Omental fat pad (tissue), 4 donors: ENCODE measurements at places on chromosomes 4 and X. TPM values are rescaled to one million over a fixed set of nuclear protein-coding genes. Genes with fewer than 3 reads are reported as not detected.

AGTR2 gene
- 0.19 TPM for total RNA-seq

GPR34 gene
- 21.6 TPM for total RNA-seq

TAF7L gene
- total RNA-seq, result 0.24 TPM

TXK gene
- 1.8 TPM for total RNA-seq

HSD17B13 gene
- 0.65 TPM for total RNA-seq

FGFR3 gene
- 2.8 TPM for total RNA-seq

ABLIM2 gene
- 10.1 TPM for total RNA-seq
